Smooth muscle cell of the umbilical artery (primary cell): ENCODE measurements at places on chromosomes 1 and 21. TPM values are rescaled to one million over a fixed set of nuclear protein-coding genes. Genes with fewer than 3 reads are reported as not detected.

Gene COL6A1
- 842 and 1,126 TPM in 2 replicates for total RNA-seq

Gene ZNF678
- 3.9 and 5.5 TPM in 2 replicates for total RNA-seq

Gene THEM5
- total RNA-seq: not detected in 2 replicates

Gene EPHB2
- total RNA-seq: 37.7 and 58.8 TPM in 2 replicates

Gene GCSAML
- total RNA-seq: not detected in 2 replicates
